ENCODE measurements at places on chromosomes 16 and 17.

GRCh38 chr17:3795390-3796102 is 5.4 kb downstream of the ITGAE start:
- DNase-seq = no peak

- no peak for DNase-seq
These were observed 12.9 kb downstream of the PLK1 start for GRCh38 chr16:23691483-23692189.

- DNase-seq = peak; percentile 59
These were observed 22.8 kb upstream of the FOXK2 start for GRCh38 chr17:82496529-82497434.

DNA sequence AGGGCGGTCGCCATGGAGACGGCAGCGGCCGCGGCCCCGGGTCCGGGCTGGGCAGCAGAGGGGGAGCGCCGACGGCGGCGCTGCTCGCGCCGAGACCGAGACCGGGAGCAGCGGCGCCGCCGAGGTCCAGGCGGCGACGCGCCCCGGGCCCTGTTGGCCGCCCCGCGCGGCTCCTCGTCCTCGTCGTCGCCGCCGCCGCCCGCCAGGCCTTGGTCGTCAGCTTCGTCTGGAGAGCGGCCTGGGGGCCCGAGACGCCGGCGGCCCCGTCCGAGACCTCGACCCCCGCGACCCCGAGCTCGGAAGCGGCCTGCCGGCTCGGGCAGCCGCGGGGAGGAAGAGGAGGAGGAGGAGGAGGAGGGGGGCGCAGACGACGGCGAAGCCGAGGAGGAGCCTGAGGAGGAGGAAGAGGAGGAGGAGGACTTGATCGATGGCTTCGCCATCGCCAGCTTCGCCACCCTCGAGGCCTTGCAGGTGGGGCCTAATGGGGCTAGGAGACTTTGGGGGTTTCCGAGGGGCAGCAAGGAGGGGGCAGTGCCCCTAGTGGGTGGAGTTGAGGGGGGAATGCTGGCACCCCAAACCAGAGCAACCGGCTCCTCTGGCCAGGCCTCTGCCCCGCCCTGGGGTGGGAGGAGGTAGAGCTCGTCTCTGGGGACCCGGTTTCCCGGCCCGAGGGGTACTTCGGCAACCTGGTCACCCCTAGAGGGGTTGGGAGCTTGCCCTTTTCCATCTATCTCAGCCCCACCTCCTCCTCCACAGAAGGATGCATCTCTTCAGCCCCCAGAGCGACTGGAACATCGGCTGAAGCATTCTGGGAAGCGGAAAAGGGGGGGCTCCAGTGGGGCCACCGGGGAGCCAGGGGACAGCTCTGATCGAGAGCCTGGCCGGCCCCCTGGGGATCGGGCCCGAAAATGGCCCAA is 1.5 kb downstream of the FBRS start:
- no peak for DNase-seq

- DNase-seq = no peak
These were observed 18.7 kb downstream of the CES4A start for GRCh38 chr16:67006930-67007658.
